NCI-H1105 (cell line): ENCODE measurements at places on chromosomes 1 and 21.

DNA sequence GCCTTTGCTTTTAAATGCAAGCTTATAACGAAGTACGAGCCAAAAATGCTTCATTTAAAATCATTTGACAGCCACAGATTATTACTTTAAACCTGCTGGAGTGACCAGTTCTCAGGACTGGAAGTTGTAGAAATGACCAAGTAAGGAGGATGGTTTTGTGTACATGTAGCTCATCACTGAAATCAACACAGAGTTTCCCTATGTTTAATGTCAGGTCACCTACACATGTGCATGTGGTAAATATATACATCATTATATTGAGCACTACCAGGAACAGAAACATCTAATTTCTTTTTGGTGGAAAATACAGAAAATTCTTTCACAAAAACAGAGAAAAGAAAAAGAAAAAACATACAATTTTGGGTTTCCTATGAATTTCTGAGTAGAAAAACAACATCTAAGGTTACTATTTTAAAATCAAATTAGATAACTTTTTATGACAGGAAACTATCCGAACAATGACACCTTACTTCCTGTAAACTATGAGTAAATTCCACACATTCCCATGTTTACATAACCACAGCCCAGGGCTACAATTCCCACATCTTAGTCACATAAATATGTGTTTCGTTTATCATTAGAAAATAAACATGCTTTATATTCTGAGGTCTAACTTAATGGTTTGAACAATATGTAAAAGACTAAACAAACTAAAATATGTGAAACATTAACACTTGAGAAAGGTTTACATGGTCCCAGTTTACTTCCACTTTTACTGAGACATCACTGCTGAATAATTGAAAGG lies 73.6 kb downstream of the ZNF281 start:
- no peak for DNase-seq

DNA sequence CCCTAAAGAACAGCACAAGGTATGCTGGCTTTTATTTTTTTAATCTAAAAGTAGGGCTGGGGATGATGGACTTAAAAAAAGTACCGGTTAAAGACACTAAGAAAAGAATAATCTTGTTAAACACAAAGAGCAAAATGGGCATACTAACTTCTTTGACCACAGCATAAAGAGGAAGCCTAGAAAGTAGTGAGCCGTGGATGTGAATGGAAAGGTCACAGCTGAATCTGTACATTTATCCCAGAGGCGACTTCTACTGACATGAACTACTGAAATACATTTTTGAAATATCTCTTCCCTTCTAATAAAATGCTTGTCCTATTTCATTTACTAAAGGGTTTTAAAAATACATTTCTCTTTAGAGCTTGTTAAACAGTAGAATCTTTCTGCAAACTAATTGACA lies 140.7 kb downstream of the SLC45A1 start:
- no peak for DNase-seq

DNA sequence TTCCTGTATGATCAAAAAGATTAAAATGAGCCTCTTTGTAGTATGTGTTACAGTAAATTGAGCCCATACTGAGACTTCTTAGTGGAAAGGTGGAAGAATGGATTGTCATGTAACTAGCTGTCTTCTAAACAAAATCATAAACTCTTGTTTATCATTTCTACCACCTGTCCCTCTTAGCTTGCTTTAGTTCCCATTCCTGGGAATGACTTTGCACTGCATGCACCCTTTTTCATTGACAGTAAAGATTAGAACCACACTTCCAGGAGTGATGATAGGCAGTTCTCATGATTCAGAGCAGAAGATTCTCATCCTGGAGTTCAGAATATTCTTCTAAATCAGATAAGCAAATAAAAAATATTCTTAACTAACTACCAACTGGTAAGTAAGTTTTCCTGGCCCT lies 28.0 kb downstream of the DENND2D start:
- DNase-seq, result no peak

DNA sequence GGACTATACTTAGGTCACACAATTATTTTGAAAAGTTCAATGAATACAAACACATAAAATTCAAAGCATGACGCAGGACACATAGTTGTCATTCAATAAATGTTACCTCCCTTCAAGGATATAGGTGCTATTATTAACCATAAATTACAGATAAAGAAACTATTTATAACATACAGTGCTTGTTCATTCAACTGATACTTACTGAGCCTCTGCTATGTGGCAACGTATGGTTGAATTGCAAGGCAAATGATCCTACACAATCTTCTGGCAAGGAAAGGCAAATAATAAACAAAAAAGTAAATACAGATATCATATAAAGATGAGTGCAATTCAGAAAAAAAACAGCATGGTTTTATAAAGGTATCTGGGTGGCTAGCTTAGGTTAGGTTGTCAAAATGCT lies 614.7 kb downstream of the LTN1 start:
- no peak for DNase-seq

- DNase-seq, result no peak
Observed at GRCh38 chr1:147630447-147630846, 39.9 kb downstream of the ACP6 start.

DNA sequence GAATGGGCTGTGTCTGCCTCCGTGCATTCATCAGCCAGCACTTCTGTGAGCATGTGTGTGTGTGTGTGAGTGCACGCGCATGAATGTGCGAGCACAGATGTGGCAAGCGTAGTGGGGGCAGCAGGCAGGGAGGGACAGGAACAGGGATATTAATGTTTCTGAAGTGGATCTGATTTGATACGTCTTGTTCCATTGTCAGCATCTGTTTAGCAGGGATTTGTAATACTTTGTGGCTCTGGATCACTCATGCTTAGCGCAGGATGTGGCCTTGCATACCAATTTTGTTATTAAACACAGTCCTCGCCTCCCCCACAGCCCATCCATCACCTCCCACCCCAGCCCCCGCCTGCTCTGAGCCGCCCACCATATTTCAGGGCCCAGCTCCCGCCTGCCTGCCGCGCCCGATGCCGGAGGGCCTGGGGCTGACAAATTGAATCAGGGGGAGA lies 52.4 kb downstream of the TMEM53 start:
- DNase-seq, result no peak

DNA sequence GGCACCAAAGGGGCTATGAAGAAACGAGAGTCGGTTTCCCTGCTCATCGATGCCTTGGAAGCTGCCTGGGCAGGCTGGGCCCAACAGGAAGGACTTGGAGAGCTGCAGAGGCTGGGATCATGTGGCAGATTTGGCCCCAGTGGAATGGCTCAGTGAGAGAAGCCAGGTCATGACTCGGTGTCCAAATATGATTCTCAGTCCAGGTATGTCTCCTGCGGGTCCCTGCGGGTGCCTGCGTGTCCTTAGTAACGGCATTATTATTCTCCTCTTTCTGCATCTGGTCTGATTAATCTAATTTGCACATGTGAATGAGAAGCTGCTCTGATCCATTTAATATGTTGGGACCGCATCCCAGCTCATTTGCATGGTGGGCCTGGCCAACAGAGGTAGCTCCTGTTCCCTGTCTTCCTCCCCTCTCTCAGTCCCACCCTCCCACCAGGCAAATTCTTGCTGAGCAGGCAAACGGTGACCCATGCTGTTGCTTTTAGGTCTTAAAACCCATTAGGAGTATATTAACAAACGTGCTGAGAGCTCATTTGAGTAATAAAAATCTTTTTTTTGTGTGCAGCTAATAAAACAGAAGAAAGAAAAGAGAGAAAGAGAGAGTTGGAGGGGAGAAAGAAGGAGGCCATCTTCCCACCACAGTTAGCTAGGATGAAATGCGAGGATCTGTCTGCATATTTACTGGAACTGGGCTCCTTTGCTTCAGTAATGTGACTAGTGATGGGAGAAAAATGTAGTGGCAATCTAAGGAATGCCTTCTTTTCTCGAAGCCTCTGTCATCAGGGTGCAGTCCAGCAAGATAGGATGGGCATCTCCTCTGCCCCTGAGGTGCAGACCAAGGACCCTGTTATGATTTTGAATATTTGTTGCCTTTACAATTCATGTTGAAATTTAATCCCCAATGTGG lies 133.5 kb downstream of the HMGB4 start:
- no peak for DNase-seq

- no peak for DNase-seq
Observed at GRCh38 chr1:202587859-202588485, 122.3 kb downstream of the SYT2 start.

- no peak for DNase-seq
Observed at GRCh38 chr1:24235921-24236788, 49.1 kb upstream of the IFNLR1 start.

GRCh38 chr1:237341391-237341790 lies 299.4 kb downstream of the RYR2 start:
- no peak for DNase-seq
